ENCODE measurements at places on chromosomes 3 and 15.
A peak's percentile ranks its signal among the peaks of the same experiment; 100 is the strongest.

DNA sequence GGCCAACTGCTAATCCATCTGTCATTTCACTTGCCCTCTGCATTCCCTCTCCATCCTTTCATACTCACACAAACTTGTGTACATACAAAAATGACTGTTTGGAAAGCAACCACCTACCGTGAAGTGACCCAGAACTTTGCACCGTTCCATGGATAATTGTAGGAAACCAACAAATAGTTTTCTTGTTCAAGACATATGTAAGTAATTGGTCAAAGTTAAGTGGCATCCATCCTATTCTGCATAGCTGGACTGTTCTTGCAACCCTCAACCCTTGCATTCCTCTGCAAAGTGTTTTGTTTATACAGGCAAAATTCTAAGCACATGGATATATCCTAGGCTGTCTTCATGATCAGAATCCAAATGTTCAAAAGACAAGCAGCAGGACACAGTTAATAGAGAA, 592.5 kb downstream of the MECOM start:
- no peak for DNase-seq

DNA sequence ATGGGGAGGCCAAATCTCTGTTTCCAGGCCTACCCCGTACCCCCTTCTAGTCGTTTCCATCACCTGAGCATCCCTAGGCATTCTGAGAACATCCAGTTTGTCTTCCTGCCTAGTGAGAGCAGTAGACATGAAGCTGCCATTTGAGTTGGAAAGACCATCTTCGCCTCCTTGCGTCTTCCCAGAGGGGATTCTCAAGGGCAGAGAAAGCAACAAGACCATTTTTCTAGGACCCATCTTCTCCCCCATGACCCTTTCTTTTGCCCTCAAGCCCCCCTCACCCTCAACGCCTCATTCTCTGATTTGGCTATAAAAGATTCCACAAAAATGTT, 148.7 kb upstream of the BHLHE40 start:
- no peak for DNase-seq

DNA sequence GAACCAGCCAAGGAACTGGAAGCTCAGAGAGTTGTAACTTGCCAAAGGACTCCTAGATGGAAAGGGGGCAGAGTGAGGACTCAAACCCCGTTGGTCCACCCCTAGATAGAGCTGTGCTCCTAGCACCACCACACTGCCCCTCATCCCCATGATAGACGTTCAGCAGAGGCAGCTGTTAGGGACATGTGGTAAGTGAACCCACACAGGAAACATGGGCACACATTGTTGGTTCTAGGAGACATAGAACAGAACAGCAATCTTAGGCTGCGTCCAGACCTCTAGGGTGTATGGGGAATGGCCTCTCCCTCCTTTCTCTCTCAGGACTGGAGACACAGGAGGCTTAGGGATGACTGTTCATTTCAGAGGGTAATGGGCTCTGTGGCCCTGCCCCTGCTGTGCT, 102.7 kb downstream of the ANP32A start:
- DNase-seq, result no peak

- DNase-seq, result no peak
Observed at GRCh38 chr15:69713726-69714559, 261.3 kb downstream of the RPLP1 start.

GRCh38 chr3:53122933-53123305, 7.3 kb downstream of the RFT1 start:
- no peak for DNase-seq

DNA sequence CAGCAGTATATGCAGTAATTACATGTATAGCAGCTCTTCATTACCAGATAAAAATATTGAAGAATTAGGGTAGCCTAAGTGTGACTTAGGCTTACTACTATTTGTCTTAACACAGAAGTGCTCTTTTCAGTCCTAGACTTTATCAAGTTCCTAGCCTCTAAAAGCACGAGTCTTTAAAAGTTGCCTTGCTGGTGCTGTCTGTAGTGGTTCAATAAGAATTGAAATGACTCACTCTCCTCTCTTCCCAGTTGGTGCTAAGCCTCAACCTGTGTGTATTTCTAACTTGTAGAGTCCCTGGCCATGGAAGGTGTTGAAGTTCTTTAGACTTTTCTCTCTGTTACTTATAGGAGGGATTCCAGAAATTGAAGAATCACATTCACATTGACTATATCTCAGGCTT, 395.4 kb upstream of the THRB start:
- DNase-seq, result no peak

GRCh38 chr3:122298239-122298638, 26.8 kb upstream of the CSTA start:
- DNase-seq, result no peak

GRCh38 chr3:58206406-58207011, 4.3 kb downstream of the DNASE1L3 start:
- no peak for DNase-seq

- DNase-seq, result peak; percentile 78
Observed at GRCh38 chr15:70526221-70526973, 237.0 kb downstream of the UACA start.

- peak; percentile 45 for DNase-seq
Observed at GRCh38 chr15:69863446-69863845, 234.3 kb downstream of the TLE3 start.

DNA sequence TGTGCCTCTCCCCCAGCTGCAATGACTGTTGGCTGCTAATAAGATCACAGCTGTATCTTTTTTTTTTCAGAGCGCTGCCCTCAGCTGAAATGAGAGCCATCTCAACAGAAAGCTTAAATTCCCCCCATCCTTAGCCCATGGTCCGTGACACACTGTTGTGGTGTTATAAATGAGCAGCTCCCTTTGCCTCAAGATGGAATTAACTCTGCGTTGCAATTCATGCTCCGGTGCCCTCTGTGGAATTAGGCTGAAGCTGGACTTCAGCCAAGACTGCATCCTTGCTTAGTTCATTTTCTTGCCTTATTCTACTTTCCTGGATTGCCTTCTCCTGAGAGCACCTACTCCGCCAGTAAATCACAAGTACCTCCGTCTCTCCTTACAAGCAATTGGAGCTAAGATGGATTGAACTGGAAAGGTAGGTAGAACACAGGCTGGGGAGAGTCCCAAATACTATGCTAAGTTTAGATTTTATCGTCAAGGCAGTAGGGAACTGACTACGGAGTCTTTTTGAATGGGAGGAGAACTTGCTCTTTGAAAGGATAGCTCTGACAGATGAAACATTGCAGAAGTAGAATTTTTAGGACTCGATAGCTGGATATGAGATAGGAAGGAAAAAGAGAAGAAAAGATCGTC, 39.0 kb upstream of the THRB start:
- DNase-seq, result no peak

GRCh38 chr15:79265987-79266579, 16.4 kb upstream of the ANKRD34C start:
- no peak for DNase-seq

All from SJCRH30 (cell line).